Endothelial cell of umbilical vein (primary cell): ENCODE measurements at places on chromosomes 2 and 18. TPM values are rescaled to one million over a fixed set of nuclear protein-coding genes. Genes with fewer than 3 reads are reported as not detected.

ZNF521 gene
- total RNA-seq = 166 and 168 TPM in 2 replicates

MDH1B gene
- 0.51 TPM in 1 of 2 replicates, not detected in the other for total RNA-seq

GRCh38 chr2:12538138-12538694, 178.5 kb upstream of the TRIB2 start:
- no peak for DNase-seq

DNAJC10 gene
- 171 and 201 TPM in 2 replicates for total RNA-seq

MAP2 gene
- total RNA-seq = 46.1 and 61.2 TPM in 2 replicates

ZNF804A gene
- total RNA-seq = 0.90 TPM in 1 of 2 replicates, not detected in the other

DNA sequence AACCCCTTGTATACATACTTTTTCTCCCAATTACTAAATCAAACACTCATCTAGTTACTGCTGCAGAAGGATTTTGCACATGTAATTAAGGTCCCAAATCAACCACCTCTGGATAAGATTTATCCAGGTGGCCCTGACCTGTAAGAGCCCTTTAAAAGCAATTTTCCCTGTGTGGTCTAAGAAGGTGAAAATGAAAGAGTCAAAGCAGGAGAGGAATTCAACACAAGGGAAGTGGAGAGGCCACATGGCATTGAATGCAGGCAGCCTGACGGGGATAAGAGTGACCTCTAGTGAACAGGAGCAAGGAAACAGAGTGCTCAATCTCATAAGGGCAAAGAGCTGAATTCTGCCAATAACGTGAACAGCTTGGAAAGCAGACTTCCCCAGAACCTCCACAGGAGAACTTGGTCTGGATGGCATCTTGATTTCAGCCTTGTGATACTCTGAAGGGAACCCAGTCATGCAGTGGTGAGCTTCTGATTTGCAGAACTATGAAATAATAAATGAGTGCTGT, 27.2 kb downstream of the PPP3R1 start:
- peak; percentile 34 for DNase-seq

GRCh38 chr2:212733273-212733672, 194.7 kb upstream of the ERBB4 start:
- no peak for DNase-seq

DNA sequence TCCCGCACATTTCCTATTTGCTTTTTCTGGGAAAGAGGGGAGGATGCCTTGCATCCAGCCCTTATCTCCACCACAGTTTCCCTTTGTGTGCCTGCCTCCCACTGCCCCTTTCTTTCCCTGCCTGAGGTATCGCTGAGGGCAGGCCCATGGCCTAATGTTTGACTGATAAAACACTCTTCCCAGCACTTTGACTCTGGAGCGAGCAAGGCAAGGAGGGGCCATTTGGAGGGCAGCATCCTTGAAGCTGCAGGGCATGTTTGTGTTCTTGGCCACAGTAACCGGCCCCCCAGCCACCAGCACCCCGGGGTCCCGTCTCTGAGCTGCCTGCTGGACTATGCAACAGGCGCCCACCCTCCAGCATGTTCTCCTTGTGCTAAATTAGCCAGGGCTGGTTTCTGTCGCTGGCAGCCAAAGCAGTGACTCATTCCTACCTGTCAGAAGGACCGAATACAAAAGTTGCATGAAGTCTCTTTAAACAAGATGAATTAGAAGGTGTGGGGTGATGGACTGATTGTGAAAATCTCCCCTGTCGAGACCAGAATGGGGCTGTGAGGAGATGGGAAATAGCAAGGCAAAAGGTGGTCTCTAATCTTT, 50.7 kb downstream of the BCL2L11 start:
- no peak for DNase-seq

DYSF gene
- 134 and 152 TPM in 2 replicates for total RNA-seq

G6PC2 gene
- not detected in 2 replicates for total RNA-seq

TMEM163 gene
- 1.0 and 1.3 TPM in 2 replicates for total RNA-seq

TDRD15 gene
- not detected in 2 replicates for total RNA-seq

- DNase-seq = no peak
Measured at GRCh38 chr18:12052866-12053265, 40.8 kb upstream of the ANKRD62 start.

- DNase-seq = no peak
Measured at GRCh38 chr2:229446350-229446749, 175.3 kb upstream of the PID1 start.

- no peak for DNase-seq
Measured at GRCh38 chr2:75982719-75983118, 272.0 kb upstream of the GCFC2 start.
